ENCODE measurements at places on chromosomes 2 and 18.

GRCh38 chr2:9707611-9708160 is 76.9 kb upstream of the YWHAQ start:
- DNase-seq = no peak

DNA sequence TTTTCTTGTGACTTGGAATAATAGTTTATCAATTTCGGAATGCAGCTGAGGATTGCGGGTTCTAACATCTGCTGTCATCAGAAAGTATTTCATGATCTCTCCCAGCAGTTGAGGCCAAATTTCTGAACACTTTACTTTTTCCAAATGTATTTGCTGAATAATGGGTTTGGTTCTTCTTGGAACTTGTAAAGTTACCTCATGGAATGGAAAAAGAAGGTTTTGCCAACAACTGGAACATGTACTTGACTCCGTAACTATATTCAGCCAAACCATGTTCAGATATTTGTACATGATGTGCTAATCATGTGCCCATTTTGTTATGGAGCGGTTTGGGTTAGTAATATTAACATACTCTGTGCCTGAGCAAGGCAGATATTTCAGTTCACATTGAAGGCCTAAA is 119.6 kb downstream of the LCLAT1 start:
- DNase-seq = no peak

- no peak for DNase-seq
Observed at GRCh38 chr2:240964704-240965295, 33.6 kb upstream of the SNED1 start.

DNA sequence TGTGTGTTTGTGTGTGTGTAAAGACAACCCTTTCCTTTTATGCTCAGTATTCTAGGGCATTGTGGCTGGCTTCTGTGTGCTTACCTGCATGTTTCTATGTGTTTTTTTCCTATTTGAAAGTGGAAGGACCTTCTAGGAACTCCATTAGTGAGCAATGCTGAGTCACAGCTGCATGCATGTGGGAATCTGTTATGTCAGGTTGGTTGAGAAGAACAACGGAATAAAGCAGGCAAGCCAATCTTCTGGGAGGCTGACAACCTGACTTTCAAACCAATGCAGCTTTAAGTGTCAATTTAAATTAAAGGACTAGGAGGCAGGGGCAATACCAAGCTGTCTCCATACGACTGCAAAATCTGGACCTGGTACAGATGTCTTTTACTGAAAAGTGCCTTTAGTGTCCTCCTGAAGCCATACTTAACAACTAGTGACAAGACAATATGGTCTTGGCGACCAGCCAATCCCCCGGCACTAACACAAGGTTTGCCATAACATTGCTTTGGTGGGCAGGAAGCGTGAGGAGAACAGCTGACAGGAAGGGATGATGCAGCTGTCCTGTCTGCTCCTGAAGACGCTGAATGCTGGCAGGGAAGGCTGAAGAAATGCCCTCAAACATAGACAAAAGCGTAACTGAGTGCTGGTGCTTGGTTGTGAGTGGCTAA is 514.7 kb upstream of the CDH7 start:
- DNase-seq = no peak

GRCh38 chr18:61651145-61651879 is 241.5 kb downstream of the RNF152 start:
- DNase-seq = no peak

- no peak for DNase-seq
Observed at GRCh38 chr18:73954268-73954667, 193.4 kb downstream of the FBXO15 start.

DNA sequence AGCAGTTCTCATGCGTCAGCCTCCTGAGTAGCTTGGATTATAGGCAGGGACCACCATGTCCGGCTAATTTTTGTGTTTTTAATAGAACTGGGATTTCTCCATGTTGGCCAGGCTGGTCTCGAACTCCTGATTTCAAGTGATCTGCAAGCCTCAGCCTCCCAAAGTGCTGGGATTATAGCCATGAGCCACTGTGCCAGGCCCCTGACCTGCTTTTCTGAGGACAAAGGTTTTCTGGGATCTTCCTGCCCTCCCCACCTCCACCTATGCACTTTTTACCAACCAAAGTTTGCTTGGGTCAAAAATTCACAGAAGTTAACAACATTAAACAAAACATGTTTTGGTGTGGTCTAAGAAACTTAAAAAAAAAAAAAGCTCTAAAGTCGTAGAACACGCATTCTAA is 259.9 kb downstream of the HAUS1 start:
- DNase-seq = no peak

DNA sequence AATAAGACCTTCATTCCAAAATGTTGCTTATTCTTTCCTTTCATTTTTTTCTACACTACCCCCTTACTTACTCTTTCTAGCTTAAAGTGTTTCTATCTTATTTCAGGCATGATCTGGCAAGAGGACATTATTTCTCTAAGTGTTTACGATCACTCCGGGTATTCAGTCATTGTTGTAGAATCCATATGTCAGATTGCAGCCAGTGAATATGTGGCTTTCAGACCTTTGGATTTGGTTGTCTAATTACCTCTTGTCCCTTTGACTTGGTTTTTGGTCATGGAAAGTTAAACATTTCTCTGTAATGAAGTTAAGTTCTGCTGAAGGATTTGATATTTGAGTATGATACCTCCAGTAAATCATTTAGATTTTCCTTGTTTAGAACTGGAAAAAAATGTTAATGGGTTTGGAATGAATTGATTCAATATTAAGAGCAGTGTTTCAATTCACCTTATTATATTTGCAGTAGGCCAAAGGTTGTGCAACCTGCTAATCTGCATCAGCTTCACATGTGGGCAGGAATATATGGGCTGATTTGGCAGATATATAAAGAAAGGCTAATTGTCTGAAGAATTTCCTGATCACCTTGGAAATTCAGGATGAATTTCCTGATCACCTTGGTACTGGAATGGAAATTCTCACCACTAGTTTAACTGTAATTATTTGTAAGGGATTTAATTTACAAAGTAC is 154.9 kb downstream of the PRPF40A start:
- no peak for DNase-seq

DNA sequence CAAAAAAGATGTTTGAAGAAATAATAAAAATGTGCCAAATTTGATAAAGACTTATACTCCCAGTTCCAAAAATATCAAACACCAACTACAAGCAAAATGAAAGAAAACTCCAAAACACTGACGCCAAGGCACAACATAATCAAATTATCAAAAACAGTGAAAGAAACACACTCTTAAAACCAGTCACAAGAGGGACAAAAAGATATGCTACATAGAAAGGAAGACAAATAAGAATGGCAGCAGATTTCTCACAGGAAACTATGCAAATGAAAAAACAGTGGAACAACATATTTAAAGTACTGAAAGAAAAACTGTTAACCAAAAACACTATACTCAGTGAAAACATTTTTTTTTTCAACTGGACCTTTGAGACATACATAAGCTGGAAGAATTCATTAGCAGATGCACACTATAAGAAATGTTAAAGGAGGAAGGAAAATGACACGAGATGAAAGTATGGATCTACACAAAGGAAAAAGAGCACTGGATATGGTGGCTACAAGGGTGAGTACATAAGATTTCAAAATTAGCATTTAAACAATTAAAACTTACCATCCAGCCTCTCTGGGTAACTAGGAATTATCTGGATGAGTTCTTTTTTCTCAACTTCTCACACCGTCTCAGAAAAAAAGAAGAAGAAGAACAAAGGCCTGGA is 94.0 kb upstream of the ACVR1C start:
- DNase-seq = no peak

DNA sequence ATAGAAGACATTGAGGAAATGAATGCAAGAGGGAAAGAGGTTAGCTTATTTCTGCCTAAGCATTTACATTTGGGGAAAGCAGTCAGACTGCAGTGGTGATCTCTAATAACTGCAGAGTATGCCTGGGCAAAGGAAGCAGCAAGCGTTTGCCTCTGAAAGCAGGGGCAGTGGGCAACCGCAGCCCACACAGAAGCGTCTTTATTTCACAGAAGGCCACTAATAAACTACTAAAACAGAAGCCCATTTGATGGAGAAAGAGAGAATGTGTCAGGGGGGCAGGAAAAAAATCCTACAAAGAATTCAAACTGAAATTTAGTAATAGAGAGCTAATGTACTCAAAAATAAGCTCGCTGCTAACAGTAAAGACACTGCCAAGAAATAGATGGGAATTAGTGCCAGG is 53.1 kb downstream of the LRRTM4 start:
- no peak for DNase-seq

GRCh38 chr2:171244970-171245782 is 84.5 kb upstream of the TLK1 start:
- DNase-seq = no peak

- no peak for DNase-seq
Observed at GRCh38 chr2:101026923-101027469, 24.9 kb downstream of the RPL31 start.

DNA sequence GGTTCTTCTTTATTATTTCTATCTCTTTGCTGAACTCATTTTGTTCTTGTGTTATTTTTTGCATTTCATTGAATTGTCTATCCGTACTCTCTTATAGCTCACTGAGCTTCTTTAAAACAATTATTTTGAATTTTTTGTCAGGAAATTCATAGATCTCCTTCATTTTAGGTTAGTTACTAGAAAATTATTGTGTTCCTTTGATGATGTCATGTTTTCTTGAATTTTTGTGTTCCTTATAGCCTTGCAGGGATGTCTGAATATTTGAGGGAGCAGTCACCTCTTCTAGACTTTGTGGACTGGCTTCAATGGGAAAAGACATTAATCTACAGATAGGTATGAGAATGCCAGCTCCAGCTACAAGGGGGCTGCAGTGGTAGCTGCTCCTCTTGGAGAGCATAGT is 20.7 kb upstream of the OSBPL6 start:
- no peak for DNase-seq

- DNase-seq = no peak
Observed at GRCh38 chr2:11598228-11598731, 64.4 kb downstream of the GREB1 start.

- DNase-seq = no peak
Observed at GRCh38 chr2:21220930-21221329, 97.2 kb downstream of the TDRD15 start.

DNA sequence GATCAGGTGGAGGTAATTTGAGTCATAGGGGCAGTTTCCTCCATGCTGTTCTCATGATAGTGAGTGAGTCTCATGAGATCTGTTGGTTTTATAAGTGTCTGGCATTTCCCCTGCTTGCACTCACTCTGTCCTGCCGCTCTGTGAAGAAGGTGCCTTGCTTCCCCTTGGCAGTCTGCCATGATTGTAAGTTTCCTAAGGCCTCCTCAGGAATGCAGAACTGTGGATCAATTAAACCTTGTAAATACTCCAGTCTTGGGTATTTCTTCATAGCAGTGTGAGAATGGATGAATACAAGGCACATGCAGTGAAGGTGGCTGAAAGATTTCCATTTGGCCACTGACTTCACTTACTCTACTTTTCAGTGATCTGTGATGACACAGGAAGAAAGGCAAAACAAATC is 133.7 kb downstream of the SH3BP4 start:
- DNase-seq = no peak

DNA sequence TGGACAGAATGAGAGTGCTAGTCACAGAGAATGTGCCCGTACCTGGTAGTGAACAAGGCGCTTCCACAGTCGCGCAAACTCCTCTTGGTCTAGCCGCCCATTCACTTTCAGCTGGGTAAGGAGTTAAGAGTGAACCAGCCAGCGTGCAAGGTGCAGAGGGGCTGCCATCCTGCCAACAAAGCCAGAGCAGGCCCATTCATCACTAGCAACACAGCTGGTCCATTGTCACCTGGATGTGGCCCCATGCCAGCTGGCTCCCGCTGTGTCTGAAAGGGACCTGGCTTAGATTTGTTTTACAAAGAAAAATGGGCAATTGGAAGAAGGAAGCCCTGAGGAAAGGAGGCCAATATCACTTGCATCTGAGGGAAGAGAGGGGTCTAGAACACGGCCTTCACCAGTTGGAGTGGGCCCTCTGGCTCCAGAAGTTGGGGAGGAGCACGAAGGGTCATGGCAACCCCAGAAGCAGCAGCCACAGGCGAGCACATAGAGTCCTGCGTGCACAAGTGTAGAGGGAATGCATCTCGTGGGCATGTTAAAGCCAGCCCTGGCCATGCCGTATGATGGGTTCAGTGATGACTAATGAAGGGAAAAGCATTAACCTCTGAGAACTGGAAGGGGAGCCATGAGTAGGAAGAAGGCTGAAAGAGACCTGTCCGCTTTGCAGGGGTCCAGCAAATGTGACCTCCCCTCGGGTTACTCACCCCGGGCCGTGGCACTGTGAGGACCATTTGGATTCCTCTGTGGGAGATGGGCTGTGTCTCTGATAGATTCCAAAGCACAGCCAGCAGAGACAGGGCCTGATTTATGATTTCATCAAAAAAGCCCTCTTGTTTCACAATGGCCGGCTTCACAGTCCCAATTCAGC is 70.6 kb downstream of the CAPN13 start:
- no peak for DNase-seq

GRCh38 chr2:651951-652373 is 25.2 kb downstream of the TMEM18 start:
- no peak for DNase-seq

DNA sequence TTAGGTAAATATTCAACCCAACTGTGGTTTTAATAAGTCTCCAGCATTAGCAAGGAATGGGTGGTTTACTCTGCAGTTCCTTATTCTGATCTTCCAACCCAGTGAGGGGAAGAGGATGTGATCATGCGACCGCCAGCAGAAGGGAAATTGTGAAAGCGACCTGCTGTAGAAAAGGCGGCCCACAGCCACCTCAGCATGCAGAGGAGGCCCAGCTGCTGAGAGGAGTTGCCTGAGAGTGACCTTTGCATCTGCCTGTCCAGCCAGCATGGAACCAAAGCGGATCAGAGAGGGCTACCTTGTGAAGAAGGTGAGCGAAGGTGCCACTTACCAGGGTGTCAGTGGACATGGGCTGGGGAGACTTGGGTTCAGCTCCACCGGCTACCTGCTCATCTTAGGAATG is at the start of gene PLEK:
Gene PLEK, plus strand, starts transcription at position 196 of the 400 bp plus-strand sequence. Its CDS starts 70 bp downstream, at position 266.
- peak; percentile 53 for DNase-seq

- no peak for DNase-seq
Observed at GRCh38 chr2:103638978-103639377, 877.1 kb downstream of the TMEM182 start.

GRCh38 chr2:86221066-86221684 is 21.9 kb downstream of the MRPL35 start:
- DNase-seq = peak; percentile 69

- no peak for DNase-seq
Observed at GRCh38 chr2:50515638-50516037, 516.3 kb downstream of the NRXN1 start.

GRCh38 chr2:168705534-168706470 is 96.6 kb upstream of the NOSTRIN start:
- no peak for DNase-seq

GRCh38 chr18:2009942-2010697 is 561.2 kb downstream of the METTL4 start:
- DNase-seq = no peak

- DNase-seq = no peak
Observed at GRCh38 chr2:217722883-217723472, 279.8 kb downstream of the TNS1 start.

GRCh38 chr18:21264651-21265050 is 22.6 kb downstream of the GREB1L start:
- no peak for DNase-seq

- DNase-seq = no peak
Observed at GRCh38 chr2:73931531-73932500, 5.1 kb downstream of the DGUOK start.

- no peak for DNase-seq
Observed at GRCh38 chr2:231935207-231935524, 9.0 kb upstream of the NPPC start.

- DNase-seq = no peak
Observed at GRCh38 chr18:70493461-70493860, 204.6 kb downstream of the SOCS6 start.
